ENCODE measurements at places on chromosomes 3 and 15. TPM values are rescaled to one million over a fixed set of nuclear protein-coding genes. Genes with fewer than 3 reads are reported as not detected.

DNA sequence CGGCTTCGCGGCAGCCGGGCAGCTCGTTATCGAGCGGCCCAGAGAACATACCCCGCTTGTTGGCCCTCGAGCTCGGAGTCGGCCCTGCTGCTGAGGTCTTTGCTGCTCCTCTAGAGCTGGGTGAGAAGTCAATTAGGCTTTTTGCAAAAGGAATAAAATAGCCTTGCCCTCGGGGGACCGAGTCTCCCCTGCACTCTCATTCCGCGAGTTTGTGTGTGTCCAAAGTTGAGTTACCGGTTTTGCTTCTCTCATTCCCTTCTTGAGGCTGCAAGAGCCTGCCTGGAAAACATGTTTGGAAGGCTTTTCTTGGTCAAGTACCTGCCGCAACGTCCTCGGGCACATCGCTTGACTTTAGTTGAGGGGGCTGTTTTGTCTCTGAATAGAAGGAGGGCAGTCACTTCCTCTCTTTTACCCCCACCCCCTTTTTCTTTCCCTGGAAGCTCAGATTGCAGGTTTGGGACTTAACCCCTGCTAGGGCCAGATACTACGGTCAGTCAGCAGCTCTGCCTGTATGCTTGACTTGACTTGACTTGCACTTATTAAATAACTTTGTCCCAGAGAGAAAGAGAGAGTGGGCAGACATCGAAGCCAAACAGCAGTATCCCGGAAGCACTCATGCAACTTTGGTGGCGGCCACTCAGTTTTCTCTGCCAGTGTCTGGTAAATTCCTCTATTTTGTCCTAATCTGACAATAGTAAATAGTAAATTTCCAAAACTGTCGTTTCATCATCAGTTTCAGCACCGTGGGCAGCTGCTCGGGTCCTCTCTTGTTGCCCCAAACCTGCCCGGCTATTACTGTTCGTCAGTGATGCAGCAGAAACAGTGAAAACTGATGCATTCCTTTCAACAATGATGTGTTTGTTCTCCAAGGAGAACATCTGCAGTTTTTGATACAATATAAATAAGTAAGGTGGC, 609 bp downstream of the RNF13 start:
- DNase-seq, result peak; percentile 45

GRCh38 chr3:28104896-28105534, 136.4 kb upstream of the CMC1 start:
- no peak for DNase-seq

DNA sequence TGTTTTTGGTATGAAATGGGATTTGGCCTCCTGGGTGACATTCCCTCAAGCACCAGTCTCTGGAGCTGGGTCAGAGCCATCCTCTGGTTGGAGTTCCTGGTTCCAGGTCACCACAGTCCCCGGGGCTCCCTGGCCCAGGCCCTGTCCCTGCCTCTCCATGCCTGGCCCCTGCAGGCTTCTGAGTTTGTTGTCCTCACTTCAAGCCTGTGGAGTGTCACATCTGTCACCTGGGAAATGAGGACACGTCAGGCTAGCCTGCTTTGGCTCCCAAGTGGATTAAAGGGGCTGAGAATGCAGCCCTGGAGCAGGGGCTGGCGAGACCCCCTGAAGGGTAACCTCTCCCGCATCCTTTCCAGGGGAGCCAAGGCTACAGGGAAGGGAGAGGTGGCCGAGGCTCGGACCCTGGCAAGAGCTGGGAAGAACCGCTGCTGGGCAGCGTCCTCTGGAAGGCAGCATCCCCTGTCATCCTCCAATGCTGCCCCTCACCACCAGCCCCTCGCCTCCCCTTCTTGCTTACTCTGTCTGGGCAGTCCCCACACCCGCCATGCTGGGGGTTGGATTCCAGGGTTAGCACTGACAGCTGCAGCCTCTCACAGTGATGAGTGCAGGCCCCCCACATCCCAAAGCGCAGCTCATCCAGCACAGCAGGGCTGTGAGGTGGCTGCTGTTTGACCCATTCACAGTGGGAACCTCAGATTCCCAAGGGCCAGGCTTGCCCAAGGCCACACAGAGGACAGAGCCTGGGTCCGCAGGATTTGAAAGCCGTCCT, 75.5 kb upstream of the IQSEC1 start:
- DNase-seq, result no peak

Gene HLTF
- total RNA-seq, result 56.6 TPM

GRCh38 chr3:176995946-176996345, 201.3 kb downstream of the TBL1XR1 start:
- no peak for DNase-seq

- no peak for DNase-seq
Observed at GRCh38 chr15:65368302-65369211, 9.2 kb downstream of the IGDCC3 start.

Gene KCTD6
- 8.1 TPM for total RNA-seq

DNA sequence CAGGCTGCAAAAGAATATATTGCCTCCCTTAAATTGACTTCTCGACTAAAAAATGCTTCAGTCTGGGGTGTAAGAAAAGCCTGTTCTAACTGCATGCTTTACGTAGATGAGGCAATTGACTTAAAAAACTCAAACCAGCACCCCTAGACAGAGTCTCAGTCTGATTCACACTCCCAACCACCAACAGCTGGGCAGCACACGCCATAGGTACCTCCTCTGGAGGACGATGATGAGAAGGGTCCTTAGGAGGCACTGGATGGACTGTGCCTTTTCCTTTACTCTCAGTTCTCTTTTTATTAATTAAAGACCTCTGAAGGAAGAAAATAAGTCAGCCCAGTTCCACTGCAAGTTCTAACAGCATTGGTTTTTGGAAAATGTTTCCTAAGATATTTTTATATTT, 175.0 kb downstream of the PDZRN3 start:
- no peak for DNase-seq

GRCh38 chr3:179299999-179300613, 22.7 kb upstream of the ZNF639 start:
- no peak for DNase-seq

Gene TMCO5A
- total RNA-seq, result not detected

DNA sequence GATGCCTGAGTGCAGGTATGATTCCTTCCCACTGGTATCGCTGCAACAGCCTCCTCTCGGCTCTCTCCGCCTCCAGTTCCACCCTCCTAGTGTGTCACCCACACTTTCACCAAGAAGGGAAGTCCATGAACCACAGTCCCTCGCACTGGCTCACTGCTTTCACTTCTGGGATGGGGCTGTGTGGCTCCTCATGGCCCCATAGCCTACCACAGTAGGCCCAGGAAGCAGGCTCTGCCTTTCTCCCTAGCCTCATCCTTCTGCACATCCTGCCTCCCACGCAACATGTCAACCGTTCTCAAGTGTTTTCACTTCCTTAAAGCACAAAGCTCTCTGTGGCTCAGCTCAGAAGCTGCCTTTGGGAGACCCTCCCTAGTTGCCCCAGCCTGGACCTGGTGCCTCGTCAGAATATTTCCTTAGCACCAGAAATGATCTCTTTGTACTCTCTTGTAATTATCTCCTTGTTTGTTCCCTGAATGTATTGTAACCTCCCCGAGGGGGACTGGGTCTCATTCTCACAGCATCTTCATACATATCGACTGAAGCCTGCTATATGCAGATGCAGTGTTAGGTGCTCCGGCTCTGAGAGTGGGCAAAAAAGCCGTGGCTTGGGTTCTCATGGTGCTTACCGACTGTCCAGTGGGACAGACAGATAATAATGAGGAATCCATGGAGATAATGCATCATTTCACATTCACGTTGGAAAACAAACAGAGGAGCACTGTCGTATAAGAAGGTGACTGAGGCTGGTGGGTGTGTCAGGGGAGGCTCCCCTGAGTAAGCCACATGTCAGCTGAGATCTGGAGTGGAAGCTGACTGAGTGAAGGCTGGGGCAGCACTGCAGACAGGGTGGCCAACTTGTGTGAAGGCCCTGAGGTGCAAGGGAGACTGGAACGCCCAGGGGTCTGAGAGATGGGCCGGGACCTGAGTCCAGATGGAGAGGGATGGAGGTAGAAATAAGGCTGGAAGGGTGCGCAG, 107.1 kb downstream of the DGKG start:
- DNase-seq, result no peak

Gene SH3GL3
- under 0.01 TPM for total RNA-seq

DNA sequence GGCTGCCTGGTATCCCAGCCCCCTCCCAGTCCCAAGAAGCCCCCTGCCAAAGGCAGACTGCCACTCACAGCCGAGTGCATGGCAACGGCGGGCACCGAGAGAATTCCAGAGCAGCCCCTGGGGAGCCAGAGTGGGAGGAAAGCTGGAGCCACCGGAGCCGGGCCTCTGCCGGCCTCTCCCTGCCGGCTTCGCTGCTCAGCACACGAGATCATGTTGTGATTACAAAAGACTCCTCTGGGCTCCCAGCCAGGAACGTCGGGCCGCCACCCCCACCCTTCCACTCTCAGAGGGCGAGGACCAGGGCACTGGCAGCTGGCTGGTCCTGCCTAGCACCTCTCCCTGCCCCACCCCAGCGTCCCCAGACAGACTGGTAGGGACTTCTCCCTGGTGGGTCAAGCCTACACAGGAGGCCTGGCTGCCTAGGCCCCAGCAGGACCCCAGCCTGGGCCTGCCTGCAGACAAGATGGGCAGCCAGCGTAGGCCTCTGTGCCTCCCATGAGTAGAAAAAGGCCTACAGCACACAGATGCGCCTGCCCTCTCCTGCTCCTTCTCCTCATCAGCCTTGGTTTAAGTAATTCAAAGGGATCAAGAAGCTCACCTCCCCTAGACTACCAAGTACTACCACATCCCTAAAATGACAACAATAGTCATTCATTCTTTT, at the start of gene CCDC9B:
TSS of gene CCDC9B (minus strand) at position 200 of the 661 bp plus-strand sequence. CDS start at position 80, 120 bp downstream.
- peak; percentile 93 for DNase-seq

DNA sequence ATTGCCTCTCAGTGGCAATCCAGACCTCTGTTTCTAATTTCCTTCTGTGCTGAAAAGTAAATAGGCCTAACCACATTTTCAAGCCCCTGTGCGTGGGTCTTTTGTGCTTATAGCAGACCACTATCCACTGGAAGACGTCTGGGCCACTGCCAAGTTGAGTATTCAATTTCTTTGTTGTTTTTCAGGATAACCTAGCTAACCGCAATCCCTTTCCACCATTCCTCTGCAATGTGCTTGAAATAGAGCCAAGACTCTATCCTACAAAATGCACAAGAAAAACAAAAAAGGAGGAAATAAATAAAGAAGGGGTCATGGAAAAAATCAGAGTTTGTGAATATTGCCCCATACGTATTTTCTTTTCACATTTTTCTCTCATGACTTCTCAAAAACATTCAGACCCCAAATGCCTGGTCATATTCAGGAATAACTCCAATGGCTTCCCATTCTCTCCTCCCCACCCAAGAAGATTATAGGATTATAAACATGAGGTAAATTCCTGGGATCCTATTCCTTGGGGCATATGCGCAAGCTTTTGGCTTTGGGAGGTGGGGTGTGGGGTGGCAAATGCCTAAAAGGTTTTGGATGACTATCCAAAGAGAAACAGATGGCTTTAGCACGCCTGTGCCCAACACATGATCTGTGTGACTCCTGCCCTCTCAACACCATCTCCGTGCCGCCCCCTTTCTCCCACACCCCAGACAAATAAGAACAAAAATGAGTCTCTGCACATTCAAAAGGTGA, 217.9 kb upstream of the THBS1 start:
- DNase-seq, result peak; percentile 65
